ENCODE measurements at places on chromosomes 3 and 15.

- DNase-seq: no peak
Measured at GRCh38 chr3:48885753-48886152, 12.9 kb downstream of the SLC25A20 start.

- no peak for DNase-seq
Measured at GRCh38 chr3:76245073-76245472, 459.7 kb upstream of the ZNF717 start.

DNA sequence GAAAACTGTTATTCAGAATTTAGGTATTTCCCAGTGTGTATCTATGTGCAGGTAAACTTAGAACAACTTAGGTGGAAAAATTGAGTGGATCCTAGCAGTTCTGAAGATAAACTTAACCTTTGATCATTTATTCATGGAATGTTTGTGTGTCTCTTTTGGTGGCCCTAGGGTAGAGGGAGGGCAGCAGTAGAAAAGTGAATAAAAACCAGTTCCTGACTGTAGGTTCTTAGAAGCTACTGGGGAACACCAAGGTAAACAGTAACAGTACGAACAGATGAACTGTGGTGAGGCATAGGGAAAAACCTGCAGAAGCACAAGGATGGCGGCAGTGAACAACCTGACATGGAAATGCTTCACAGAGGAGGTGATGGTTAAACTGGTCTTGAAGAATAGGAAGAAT, 2.5 kb downstream of the SNRK start:
- no peak for DNase-seq

DNA sequence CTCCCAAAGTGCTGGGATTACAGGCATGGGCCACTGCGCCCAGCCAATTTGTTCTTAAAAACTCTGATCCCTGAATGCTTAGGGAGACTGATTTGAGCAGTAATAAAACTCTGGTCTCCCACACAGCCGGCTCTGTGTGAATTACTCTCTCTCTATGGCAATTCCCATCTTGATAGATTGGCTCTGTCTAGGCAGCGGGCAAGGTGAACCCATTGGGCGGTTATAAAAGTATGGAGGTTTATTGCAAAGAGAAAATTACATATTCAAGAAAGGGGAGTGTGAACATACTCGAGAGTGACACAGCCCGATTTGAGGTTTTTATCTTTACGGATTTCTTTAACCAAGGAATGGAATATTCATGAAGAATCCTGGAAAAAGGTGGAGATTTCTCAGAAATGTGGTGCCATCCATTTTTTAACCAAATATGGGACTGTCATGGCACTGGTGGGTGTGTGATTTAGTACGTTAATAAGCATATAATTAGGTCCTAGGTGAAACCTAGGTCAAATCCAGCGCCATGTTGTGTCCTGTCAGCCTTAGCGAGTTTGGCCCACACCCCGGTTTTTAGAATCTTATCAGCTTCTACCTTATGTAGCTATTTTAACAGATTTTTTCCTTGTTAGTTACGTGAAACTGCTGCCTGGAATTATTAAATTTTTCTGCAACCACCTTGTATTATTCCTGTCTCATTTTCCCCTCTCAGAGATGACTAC, 7.2 kb upstream of the GMPS start:
- no peak for DNase-seq
